ENCODE measurements at places on chromosomes 7 and 10. TPM values are rescaled to one million over a fixed set of nuclear protein-coding genes. Genes with fewer than 3 reads are reported as not detected.

TMEM196 gene
- not detected for total RNA-seq

KNDC1 gene
- under 0.01 TPM for total RNA-seq

HDAC9 gene
- total RNA-seq = 21.7 TPM

JAZF1 gene
- 15.9 TPM for total RNA-seq

TMEM72 gene
- total RNA-seq = not detected

BAMBI gene
- 13.6 TPM for total RNA-seq

TWIST1 gene
- total RNA-seq = 101 TPM

- peak; percentile 55 for DNase-seq
Measured at GRCh38 chr7:16431646-16432424, 10.5 kb upstream of the CRPPA start.

DNA sequence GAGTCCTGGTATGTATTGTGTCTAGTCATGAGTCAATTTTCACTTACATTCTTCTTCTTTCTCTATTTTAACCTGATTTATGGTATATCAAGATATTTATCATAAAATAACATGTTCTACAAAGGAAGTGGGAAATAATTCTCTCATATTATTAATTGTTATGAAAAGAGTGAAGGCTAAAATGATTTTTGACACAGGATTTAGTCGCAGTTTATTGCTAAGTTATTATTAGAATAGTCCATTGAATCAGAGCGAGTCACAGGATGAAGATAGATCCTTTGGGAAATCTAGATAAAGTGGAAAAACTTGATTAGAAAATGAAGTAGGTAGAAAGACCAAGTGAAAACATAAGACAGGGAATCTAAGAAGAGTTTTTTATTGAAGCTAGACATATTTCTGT, 184.3 kb upstream of the DGKB start:
- DNase-seq = no peak

- DNase-seq = no peak
Measured at GRCh38 chr7:85413718-85414117, 226.9 kb upstream of the SEMA3D start.

GRCh38 chr7:94436018-94436604, 41.4 kb downstream of the COL1A2 start:
- peak; percentile 73 for DNase-seq

DNA sequence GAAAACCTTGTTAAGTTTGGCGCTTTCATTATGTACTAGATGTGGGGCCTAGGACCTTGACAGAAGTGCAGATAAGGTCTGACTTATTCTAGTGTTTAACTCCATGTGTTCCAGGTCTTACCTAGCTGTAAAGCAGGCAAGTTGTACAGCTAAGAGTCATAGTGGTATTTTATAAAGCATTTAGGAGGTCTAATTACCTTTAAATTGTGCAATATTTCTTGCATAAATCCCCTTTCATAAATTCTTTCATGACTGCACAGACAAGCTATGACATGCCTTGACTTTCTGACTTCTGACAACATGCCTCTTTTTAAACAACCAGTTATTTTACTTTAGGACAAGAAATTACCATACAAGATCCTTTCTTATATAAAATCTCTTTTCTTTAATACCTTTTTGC, 151.6 kb upstream of the VSTM2A start:
- DNase-seq = no peak

- no peak for DNase-seq
Measured at GRCh38 chr10:124628676-124629021, 115.5 kb downstream of the FAM53B start.

- peak; percentile 37 for DNase-seq
Measured at GRCh38 chr10:5461914-5462840, 37.2 kb downstream of the CALML5 start.

- peak; percentile 76 for DNase-seq
Measured at GRCh38 chr10:32957341-32958084, 517 bp downstream of the ITGB1 start.

- peak; percentile 89 for DNase-seq
Measured at GRCh38 chr10:112949143-112949823, 764 bp upstream of the TCF7L2 start.

DNA sequence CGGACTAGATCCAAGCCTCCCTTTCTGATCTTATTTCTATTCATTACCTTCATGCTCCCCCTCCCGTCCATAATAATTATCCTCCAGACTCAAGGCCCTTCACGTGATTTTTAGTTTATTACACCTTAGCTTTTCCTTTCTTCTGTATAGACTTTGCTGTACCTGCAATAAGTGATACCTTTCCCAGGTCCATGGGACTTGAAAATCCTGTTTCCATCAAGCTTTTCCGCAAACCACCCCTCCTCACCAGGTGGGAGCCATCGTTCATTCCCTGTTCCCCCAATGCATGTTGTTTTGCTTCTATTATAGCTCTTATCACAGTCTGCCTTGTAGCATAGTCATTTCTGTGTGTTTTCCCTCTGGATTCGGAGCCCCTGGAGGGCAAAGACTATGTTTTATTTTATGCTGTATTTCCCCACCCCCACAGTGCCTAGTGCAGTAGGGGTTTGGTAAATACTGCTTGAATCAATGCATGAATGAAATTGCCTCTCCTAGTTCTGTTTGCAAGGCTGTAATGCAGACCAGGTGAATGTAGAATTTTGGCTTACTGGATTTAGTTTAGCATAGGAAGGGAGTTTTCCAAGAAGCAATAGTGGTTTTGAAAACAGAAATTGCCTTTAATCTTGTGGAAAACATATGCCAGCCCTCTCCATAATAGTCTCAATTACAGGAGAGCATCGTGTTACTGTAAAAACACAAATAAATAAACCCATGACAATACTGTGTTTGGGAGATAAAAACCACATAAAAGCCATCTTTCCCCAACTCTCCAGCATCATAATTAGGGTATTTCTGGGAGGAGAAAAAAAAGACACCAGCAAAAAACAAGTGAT, 213.4 kb downstream of the AUTS2 start:
- no peak for DNase-seq

DNA sequence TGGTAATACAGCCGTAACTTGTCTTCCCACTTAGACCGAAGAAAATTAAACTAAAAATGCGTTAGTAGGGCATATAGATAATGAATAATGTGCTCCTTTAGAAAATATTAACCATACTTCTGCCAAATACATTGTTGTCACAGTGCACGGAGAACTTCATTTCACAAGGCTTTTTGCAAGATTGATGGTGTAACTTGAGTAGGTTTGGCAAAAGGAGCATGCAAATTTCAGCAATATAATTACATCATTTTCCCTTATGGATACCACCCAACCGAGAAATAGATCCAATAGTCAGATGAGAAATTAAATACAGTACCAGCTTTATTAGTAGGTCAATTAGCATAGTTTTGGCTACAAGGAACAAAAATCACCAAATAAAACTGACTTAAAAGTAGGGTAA, 792.6 kb upstream of the C7orf33 start:
- no peak for DNase-seq

- peak; percentile 18 for DNase-seq
Measured at GRCh38 chr7:85074992-85075391, 111.9 kb downstream of the SEMA3D start.

GRCh38 chr10:99761365-99761764, 21.1 kb upstream of the ABCC2 start:
- DNase-seq = no peak

- DNase-seq = no peak
Measured at GRCh38 chr7:150432915-150433892, 17.2 kb upstream of the GIMAP8 start.

DNA sequence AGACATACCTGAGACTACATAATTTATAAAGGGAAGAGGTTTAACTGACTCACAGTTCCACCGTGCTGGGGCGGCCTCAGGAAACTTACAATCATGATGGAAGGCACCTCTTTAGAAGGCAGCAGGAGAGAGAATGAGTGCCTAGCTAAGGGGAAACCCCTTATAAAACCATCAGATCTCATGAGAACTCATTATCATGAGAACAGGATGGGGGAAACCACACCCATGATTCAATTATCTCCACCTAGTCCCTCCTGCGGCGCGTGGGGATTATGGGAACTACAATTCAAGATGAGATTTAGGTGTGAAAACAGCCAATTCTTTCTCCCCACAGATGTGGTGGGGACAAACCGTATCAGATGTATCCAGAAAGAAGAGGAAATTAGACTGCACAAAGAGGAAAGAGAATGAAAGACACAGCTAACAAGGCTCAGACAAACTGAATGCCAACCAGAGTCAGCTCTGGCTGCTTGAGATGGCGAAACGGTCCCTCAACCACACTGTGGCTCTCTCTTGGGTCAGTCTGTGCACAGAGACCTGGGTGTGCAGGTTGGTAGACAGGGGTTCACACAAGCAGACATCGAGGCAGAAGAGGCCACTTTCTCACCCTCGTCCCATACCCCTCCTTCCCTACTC, 375.6 kb downstream of the SFMBT2 start:
- DNase-seq = no peak

DNA sequence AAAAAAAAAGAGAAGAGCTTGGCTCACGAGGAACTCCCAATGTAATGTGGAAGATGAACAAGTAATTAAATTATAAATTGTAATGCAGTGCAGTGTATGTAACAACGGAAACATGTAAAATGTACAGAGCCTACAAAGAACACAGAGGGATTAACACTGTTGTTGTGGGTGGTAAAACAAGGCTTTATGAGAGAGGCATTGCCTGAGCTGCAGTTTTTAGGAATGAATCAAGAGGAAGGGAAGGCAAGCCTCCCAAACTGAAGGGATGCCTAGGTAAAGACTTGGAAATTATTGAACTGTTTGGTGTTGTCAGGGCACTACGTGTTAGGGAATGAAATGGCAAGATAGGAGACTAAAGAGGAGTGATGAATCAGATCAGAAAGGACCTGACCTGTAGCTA, 213.7 kb downstream of the HTR7 start:
- DNase-seq = no peak

GRCh38 chr10:110488332-110488681, 9.4 kb upstream of the DUSP5 start:
- no peak for DNase-seq

DNA sequence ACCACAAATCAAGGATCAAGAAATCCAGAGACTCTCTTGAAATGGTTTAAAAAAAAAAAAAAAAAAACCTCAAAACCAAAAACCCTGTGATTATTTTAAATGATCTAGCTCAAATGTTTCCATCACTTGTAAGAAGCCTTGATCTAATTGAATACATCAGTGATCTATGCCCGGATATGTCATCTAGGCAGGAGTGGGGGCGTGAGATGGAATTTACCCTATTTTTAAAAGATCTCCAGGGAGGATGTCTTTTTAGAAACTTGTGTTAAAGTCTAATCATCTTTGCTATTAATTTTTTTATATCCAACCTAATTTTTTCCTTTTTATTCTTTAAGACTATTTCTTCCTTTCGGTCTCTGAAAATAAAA, 101.4 kb upstream of the PDLIM1 start:
- DNase-seq = no peak

DNA sequence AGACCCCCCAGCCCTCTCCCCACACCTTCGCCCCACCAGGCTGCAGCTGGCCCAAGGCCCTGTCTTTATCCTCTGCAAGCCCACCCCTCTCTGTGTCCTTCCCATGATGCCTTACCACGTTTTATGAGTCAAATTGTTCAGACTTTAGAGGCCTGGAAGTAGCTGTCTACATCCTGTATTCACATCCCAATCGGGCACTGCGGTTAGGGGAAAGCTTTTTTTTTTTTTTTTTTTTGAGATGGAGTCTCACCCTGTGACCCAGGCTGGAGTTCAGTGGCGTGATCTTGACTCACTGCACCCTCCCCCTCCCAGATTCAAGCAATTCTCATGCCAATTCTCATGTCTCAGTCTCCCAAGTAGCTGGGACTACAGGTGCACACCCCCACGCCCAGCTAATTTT, 121.5 kb upstream of the SH2B2 start:
- DNase-seq = no peak

Data from osteoblast (primary cell).